ENCODE measurements at places on chromosomes 2 and 18. TPM values are rescaled to one million over a fixed set of nuclear protein-coding genes. Genes with fewer than 3 reads are reported as not detected.

DNA sequence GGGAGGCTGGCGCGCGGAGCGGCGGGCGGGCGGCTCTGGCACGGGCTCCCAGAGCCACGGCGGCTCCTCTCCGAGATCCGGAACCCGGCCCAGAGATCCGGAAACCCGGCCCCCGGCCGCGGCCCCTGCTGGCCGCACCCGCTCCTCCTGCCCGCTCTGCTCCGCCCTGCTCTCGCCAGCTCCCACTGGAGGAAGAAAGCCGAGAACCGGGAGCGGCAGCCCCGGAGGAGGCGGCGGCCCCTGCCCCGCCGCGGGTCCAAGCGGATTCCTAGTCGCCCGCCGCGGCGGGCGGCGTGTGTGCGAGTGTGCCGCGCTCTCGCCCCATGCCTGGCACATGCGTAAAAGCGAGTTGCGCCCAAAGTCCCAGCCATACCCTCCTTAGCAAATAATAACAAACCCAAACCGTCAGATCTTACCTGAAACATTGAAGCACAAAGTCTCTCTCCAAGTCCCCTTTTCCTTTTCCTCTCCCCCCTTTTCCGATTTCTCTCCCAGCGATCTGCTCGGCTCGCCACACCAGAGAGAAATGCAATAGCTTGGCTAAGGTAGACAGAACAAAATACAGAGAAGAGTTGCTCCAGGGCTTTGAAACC, 108.7 kb upstream of the KCTD1 start:
- H3K4me1 ChIP-seq, result no peaks in the 10 kb centered on the region
- H3K27me3 ChIP-seq, result no peaks in the 10 kb centered on the region
- H3K4me3 ChIP-seq, result peak overlapping the region; percentile 97
- peak overlapping the region; percentile 61 for H3K27ac ChIP-seq
- DNase-seq, result peak; percentile 93

Gene ANKRD30B
- polyA plus RNA-seq, result not detected

Gene CD207
- not detected for polyA plus RNA-seq

Gene TEX44
- not detected for polyA plus RNA-seq

- H3K4me3 ChIP-seq, result no peak overlapping the region
- no peak for DNase-seq
- no peaks in the 10 kb centered on the region for H3K4me1 ChIP-seq
- H3K27me3 ChIP-seq, result no peaks in the 10 kb centered on the region
- H3K27ac ChIP-seq, result no peak overlapping the region
Observed at GRCh38 chr2:96885432-96886347, 15.8 kb upstream of the SEMA4C start.

DNA sequence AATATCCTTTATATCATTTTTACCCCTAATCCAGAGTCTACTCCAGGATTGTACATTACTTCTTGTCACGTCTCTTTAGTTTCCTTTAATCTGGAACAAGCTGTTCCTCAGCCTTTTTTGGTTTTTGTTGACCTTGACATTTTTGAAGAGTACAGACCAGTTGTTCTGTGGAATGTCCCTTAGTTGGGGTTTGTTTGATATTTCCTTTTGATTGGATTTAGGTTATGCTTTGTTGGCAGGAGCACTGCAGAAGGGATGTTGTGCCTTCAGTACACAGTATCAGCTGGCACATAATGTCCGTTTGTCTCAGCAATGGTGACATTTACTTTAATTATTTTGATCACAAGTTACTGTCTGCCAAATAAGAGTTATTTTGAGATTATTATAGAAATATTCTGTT, 160.6 kb downstream of the MEIS1 start:
- H3K4me3 ChIP-seq, result no peak overlapping the region
- no peaks in the 10 kb centered on the region for H3K27me3 ChIP-seq
- H3K4me1 ChIP-seq, result peaks cover 2% of the 10 kb centered on the region
- H3K27ac ChIP-seq, result peak overlapping the region; percentile 48
